ENCODE measurements at places on chromosomes 2 and 18.

- no peak for DNase-seq
Observed at GRCh38 chr2:20148923-20149702, 75.8 kb downstream of the SDC1 start.

DNA sequence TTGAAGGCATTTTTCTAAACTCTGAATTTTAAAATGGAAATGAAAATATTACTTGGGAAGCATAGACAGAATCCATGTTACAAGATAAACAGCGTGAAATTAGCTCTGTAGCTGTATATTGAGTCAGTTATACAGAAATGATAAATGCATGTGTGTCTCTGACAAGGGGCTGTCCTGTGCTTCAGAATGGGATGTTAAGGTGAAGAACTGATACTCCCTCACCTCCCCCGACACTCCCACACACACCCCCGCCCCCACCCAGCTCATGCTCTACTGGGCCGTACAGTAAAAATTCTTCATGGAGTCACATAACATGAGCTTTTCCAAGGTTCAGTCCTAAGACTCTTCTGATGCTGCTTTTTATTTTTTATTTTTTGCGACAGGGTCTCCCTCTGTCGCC, 869 bp upstream of the THUMPD2 start:
- DNase-seq: no peak

GRCh38 chr18:76490670-76491472, 4.2 kb downstream of the ZNF516 start:
- no peak for DNase-seq

GRCh38 chr18:73352546-73352945, 484.8 kb upstream of the NETO1 start:
- no peak for DNase-seq

- no peak for DNase-seq
Observed at GRCh38 chr2:61357681-61358080, 113.2 kb downstream of the USP34 start.

DNA sequence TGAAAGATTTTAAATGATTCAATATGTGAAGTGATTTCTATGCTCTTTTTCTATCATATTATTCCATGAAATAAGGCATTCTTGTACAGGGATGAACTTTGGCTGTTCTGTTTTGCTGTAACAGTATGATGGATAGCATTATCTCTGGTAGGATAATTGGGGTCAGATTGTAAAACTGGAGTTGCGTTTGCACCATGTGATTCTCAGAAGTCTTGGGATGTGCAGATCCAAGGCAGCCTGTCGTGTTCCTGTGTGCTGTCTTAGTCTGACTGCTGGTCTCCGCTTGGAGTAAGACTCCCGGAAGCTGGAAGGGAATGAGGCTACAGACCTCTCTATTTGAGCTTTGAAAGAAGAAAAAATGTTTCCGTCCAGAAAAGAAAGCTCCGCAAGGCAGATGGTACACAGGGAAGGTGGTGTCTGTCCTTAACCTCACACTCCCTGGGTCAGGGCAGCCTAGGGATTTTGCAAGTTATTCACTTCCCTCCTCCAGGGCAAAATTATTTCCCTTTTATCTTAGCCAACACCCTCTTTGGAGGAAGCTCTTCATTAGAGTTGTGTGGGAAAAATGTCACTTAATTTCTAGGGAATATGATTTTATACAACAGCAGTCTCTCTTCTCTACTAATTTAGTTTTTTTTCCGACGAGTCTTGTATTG, 250.6 kb downstream of the PTPRM start:
- DNase-seq: no peak

Measured in stimulated activated CD8-positive, alpha-beta memory T cell treated with anti-CD3 and anti-CD28 coated beads, Interleukin-7, amount 100 ng/mL, for 1 hour (primary cell).